NT2/D1 (cell line): ENCODE measurements at places on chromosomes 4 and X.

GRCh38 chrX:35150642-35151239 is 208.1 kb downstream of the FAM47B start:
- no peak for DNase-seq

DNA sequence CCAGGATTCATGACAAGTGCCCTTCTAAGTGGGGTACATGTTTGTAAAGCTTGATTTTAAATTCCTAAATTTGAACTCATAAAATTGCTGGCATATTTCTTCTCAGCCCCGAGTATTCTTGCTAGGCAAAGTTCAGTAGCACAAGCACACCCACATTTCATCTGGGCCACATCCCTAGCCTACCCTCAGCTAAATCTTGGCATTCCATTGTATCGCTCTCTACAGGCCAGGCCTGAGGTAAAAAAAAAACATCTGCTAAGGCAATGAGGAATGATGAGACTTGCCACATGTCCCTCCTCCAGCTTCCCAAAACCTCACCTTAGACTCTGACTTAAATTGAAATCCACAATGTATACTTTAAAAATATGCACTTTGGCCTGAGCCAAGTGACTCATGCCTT is 51.4 kb upstream of the VCX3B start:
- no peak for DNase-seq

GRCh38 chr4:83124111-83124780 is 9.7 kb upstream of the PLAC8 start:
- DNase-seq, result no peak

- DNase-seq, result no peak
These were observed 528 bp downstream of the FMR1 start for GRCh38 chrX:147912093-147912801.

GRCh38 chr4:73087871-73088270 is 18.4 kb upstream of the COX18 start:
- DNase-seq, result no peak

DNA sequence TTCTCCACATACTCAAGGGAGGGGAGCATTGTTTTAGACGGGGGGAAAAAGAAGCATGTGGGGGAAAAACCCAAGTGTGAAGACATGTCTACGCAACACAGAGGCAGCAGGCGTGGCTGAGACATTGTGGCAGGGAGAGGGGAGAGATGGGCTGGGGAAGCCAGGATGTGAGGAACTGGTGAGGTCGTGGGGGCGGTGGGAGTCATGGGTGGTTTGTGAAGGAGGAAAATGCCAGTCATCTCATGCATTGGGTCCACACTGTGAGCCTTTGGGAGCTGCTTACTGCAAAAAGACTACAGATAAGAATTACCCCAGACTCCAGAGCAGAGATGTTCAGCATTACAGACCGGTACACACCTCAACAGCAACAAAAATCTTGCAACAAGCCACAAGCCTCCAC is 2.1 kb downstream of the JAKMIP1 start:
- no peak for DNase-seq
